Renal cortex interstitium (tissue), 15 donors: ENCODE measurements at places on chromosomes 11 and 22.

GRCh38 chr11:100752371-100753171, 65.5 kb downstream of the ARHGAP42 start:
- no peak for DNase-seq

GRCh38 chr11:7964873-7965272, 374 bp downstream of the NLRP10 start:
- DNase-seq = no peak

GRCh38 chr11:130164221-130164570, 4.6 kb downstream of the ST14 start:
- no peak for DNase-seq

DNA sequence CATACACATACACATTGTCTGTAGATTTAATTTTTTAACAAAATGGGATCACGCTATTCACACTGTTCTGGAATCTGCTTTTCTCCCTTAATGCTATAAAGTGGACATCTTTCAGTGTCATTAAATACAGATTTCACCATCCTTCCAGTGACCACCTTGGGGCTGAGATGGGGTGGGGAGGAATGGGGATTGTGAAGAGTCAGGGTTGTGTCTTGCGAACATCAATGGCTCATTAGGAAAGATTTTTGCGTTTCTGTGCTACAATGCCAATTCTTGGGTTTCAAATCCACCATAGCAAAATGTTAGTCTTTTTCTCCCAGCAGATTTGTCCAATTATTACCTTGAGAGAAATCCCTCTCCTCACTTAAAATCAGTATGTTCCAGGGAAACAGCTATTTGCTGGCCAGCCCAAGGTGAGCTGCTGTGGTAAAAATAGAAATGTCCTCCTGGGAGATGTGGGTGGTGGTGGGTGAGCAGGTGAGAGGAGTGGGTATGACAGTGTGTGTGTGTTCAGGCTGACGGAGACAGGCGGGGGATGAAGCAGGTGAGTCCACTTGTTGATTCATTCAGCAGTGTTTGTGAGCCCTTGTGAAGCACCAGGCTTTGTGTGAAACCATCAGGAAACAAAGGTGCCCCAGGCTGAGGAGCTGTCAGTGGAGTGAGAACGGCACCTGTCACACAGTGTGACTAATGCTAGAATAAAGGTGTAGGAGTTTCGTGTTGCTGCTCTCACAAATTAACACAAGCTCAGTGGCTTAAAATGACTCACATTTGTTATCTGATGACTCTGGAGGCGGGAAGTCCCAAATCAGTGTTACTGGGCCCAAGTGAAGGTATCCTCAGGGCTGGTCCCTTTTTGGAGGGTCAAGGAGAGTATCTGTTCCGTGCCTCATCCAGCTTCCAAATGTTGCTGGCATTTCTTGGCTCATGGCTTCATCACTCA, 1.7 kb upstream of the CBX6 start:
- DNase-seq = no peak

DNA sequence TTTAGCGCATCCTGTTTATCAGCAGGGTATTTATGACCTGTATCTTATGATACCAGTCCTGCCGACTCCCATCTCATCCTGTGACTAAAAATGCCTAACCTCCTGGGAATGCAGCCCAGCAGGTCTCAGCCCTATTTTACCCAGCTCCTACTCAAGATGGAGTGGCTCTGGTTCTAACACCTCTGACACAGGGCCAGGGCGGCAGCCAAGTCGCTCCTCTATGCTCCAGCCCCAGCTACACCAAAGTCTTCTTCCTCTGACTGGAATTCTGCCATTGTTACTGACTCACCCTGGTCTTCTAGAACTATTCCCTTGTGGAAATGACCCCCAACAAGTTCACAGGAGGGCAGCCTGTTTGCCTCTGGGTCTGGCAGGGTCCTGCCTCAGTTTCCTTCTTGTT, 7.9 kb upstream of the C1QTNF6 start:
- no peak for DNase-seq

DNA sequence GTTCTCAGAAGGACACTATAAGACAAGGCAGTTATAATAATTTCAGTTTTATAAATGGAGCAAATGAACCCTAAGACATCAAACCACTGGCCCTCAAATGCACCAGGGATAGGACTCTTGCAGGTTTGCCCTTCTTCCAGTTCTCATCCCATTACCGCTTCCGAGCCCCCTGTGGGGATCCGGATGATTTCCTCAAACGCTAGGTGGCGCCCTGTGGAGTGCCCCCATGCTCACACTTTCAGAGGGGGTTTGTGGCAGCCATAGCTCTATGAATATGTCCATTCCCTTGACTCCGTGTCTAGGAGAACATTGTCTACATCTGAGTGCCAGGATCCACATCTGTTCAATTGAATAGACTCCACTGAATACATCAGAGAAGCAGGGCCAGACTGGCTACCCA, 816.3 kb downstream of the NTM start:
- DNase-seq = no peak

DNA sequence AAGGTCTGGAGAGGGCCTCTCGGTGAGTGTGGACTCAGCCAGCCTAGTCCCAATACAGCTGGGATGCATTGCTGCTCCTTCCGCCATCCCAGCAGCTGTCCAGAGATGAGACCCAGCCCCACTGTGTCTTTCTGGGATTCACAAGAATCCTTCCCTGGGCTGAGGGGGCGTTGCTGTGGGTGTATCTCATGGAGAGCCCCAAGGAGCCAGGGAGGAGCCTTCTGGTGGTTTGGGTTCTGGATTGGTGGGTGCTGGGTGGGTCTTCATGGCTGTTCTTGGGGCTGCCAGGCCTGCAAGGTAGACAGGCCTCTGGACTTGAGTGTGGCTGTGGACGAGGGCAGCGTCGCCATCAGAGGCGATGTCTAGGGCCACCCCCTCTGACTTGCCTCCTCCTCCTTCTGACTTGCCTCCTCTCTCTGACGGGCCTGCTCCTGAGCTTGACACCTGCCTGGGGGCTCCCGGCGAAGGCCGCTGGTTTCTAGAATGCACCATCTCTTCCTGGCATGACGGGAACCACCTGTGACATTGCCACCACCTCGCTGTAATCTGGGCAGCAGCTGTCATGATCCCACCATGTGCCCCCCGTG, 17.2 kb downstream of the KCNQ1 start:
- DNase-seq = no peak

GRCh38 chr11:46105134-46105628, 16.1 kb downstream of the PHF21A start:
- DNase-seq = no peak

DNA sequence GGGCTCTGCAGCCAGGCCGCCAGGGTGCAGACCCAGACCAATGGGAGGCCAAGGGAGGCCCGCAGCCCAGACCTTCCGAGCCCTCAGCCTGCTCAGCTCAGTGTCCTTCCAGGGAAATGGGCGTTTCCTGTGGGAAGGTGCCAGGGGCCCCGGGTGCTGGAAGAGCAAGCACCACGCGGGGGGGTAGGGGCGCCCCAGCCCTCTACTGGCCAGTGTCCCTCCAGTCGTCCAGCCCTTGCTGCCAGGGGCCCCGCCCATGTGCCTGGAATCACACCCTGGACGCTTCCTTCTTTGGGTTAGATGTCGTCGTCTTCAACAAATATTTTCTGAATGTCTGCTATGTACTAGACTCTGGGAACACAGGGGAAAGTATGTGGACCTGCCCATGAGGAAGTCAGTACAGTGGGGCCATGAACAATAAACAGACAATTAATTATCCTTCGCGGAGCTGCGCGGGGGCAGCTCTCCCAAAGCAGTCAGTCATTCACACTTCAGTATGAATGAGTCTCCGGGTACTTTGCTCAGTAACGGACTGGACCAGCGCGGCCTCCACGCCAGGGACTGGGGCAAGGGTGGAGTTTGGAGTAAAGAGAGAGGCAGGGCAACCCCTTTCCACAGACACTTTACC, 60.2 kb downstream of the CDKN1C start:
- no peak for DNase-seq

GRCh38 chr22:41873391-41873790, 40.5 kb downstream of the SREBF2 start:
- no peak for DNase-seq

DNA sequence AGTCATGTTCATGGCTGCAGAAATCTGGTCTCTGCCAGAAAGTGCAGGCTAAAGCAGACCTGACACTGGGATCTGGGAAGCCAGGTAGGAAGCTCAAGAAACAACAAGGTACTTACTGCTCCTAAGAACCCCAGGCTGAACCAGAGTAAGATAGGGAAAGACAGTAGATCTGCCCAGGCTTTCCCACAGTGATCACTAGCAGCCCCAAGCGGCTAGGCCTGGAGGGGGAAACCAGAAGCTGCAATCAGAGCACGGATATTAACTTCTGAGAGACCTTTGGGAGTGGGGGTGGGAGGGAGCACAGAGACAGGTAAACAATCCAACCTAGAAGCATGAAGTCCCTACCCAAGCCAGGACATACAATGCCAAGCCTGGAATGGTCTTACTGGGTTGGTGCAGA, 135.2 kb upstream of the C11orf58 start:
- DNase-seq = no peak

DNA sequence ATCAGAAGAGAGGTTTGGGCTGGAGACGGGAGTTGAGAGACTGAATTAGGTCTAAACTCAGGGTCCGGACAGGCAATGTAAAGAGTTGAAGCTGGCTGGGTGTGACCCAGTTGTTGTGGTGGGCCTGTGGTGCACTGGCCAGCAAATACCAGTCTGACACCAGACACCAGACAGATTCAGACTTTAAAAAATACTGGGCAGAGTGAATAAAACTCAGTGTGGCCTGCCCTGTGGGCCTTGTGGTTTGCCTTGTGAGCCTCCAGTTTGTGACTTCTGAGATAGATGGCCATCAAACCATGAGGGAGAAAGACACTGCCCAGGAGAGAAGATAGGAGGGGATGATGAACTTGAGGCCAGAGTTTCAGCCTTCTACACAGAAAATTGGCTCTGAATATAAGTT, 25.8 kb downstream of the RCN1 start:
- DNase-seq = no peak

DNA sequence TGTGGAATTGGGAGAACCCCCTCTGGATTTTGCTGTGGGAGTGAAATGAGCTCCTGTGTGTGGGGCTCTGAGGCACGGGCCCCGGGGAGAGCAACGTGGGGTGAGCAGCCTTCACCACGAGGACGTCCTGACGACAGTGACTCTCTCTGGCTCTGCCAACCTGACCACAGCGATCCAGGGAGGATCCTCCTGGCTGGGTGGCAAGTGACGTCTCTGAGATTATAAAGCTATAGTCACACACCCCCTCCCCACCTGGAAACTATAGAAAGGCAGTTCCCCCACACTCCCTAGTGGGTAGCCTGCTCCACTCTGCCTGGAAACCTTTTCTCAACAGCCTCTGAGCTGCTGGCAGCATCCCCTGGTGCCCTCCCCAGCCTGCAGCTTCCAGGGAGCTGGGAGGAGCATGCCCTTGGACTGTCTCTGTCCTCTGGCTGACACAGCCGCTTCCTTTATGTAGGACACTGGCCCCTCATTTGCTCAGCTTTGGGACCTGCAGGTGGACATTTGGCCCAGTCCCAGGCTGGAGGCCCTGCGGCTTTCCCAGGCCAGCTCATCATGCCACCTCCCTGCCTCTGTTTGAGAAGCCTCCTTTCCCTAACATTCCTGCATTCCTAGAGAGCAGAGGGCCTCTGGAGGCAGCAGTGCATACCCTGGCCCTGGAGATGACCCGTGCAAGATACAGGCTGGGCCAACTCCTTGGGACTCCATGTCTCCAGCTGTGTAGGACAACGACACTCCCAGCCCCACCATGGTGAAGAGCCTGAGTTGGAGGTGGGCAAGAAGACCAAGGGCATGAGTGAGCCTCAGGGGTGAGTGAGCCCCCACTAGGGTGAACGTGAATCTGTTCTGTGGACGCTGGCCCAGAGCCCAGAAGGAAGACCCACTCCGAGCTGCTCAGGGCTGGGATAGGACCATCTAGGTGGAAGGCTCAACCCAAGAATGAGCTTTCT, 314.0 kb downstream of the NTM start:
- DNase-seq = no peak

DNA sequence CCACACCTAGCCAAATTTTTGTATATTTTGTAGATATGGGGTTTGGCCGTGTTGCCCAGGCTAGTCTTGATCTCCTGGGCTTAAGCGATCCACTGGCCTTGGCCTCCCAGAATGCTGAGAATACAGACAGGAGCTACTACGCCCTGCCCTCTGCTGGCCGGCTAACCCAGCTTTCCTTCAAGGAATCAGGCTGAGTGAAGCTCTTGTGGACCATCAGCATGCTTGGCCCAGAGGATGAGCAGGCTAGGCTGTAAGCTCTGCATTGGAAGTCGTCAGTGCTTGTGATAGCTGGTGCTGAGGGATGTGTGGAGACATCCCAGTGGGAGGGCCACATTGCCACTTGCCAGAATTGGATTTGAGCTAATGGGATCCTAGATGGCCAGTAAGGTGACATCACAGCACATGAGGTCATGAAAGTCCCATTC, 60.6 kb downstream of the MED15 start:
- DNase-seq = no peak

GRCh38 chr11:44358713-44359112, 48.8 kb upstream of the ALX4 start:
- no peak for DNase-seq

GRCh38 chr22:47322854-47323253, 560.4 kb downstream of the TBC1D22A start:
- DNase-seq = no peak

- no peak for DNase-seq
Observed at GRCh38 chr11:11668274-11668673, 46.5 kb upstream of the GALNT18 start.

DNA sequence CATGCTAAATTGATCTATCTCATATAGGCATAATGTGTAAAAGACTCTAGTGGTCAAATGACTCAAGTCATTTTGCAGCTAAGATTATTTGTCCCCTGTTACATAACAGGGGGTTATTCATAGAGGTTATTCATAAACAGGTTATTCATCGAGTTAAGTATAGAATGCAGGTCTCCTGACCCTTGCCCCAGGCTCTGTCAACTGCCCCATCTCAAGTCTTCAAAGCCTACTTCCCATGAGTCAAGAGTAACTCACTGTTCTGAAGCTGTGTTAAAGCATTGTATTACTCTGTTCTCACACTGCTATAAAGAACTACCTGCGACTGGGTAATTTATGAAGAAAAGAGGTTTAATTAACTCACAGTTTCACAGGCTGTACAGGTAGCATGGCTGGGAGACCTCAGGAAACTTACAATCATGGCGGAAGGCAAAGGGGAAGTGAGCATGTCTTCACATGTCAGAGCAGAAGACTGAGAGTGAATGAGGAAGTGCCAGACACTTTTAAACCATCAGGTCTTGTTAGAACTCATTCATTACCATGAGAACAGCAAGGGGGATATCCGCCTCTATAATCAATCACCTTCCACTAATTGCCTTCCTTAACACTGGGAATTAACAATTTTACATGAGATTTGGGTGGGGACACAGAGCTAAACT, 226.2 kb upstream of the BLID start:
- DNase-seq = no peak

GRCh38 chr11:125952973-125953372, 7.1 kb downstream of the VSIG10L2 start:
- no peak for DNase-seq

DNA sequence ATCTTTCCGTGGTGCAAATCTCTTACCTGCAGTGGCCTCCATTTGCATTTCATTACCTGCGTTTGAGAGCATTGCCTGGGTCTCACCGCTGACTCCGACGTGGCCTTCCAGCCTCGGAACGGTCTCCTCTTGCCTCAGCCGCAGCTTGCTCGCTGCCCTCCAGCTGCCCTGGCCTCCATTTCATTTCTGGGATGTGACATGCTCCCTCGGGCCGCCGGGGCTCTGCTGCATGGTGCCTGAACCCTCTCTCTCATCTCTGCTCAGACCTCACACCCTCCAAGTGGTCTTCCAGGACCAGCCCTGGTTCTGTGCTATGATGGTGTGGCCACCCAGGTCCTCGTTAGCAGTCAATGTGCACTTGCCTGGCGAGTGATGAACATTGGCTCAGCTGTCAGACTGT, 229.2 kb downstream of the TBC1D22A start:
- DNase-seq = no peak
